ENCODE measurements at places on chromosomes 2 and 18.
A peak's percentile ranks its signal among the peaks of the same experiment; 100 is the strongest.

DNA sequence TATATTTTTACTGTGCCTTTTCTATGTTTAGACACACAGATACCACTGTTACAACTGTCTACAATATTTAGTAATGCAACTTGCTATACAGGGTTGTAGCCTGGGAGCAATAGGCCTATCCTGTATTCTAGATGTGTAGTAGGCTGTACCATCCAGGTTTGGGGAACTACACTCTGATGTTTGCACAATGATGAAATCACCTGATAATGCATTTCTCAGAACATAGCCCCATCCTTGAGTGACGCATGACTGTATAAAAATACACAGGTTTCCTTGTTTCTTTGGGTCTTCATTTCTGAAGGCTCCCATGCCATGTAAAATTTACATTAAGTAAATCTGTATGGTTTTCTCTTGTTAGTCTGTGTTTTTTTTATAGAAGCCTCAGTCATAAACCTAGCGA, 270.9 kb upstream of the SKOR2 start:
- no peak for DNase-seq

GRCh38 chr2:23410596-23410995, 25.6 kb downstream of the KLHL29 start:
- DNase-seq = no peak

DNA sequence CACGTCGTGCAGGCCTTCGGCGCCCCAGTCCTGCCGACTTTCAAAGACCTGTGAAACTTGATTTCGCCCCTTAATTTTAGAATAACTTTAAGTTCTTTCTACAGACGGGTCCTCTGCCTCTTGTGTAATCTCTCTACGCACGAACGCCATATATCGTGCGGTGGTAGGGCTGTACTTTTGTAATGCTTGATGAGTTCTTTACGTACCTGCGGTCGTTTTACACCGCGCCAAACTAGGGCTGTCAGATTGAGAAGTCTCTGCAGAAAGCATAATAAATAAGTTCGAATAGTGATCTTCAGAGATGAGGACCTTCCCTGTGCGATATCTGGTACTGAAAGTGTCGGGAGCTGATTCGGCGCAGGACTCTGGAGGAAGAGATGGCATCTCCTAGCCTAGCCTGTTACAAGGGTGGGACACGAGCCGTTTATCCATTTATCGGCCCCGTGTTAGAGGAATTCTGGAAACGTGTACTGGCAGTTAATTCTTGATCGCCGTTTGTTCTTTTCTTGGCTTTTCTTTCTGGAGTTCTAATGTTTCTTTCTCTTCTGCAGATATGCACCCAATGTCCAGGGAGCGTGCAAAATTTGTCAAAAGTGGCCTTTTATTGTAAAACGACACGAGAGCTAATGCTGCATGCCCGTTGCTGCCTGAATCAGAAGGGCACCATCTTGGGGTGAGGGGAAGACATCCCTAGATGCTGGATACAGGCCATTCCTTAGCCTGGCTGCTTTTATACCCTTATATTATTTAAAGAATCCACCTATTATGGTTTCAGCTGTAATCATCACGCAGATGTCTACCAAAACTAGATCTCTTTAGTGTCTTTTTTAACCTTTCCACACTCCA, 781 bp upstream of the SLC5A6 start:
- DNase-seq = peak; percentile 33

DNA sequence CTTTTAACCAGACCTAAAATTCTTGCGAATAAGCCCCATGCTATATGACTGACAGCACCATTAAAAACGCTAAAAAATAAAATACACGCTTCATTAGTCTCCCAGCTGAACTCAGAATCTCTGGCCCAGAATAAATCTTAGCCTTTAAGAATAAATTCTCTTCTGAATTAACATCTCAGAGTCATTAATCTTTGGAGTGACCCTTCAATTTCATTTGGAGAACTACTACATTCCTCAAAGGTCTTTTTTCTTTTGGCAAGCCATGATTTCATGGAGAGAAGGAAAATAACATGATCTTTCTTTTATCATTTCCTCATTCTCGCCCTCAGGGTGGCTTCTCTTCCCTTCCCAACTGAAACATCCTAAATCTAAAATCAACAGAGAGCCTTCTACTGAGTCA, 259.0 kb downstream of the AFF3 start:
- DNase-seq = no peak
